Right lobe of liver (tissue), 6 donors: ENCODE measurements at places on chromosomes 2 and 18.

DNA sequence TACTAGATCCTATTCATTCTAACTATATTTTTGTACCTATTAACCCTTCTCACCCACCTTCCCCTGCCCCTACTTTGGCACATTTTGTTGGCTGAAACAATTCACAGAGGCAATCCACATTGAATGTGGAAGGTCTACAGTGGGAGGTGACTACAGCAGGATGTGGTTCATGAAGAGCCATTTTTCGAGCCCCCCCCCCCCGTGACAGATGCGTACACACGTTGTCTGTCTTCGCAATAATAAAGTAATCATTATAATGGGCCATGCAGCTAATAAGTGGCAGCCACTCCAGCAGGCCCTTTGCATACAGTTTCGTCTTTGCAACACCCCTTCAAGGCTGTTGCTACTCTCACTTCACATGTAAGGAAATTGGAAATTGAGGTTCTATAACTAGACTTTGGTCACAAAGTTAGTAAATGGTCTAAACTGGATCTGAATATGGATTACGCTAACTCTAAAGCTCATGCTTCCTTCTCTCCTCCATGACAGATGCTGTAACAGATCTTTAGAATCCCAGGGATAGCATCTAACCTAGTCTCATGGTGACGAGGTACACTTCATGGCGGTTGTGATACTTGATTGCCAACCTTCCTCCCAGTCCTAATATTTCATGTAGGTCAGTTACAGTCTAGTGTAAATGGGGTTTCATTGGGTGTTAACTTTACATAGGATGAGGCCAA is 176.8 kb downstream of the MYCN start:
- no peak for DNase-seq

- no peak for DNase-seq
These were observed 74.0 kb downstream of the AFF3 start for GRCh38 chr2:100068395-100068794.

GRCh38 chr18:692824-693223 is 19.6 kb downstream of the ENOSF1 start:
- no peak for DNase-seq

GRCh38 chr2:222375798-222376197 is 48.5 kb upstream of the SGPP2 start:
- no peak for DNase-seq

DNA sequence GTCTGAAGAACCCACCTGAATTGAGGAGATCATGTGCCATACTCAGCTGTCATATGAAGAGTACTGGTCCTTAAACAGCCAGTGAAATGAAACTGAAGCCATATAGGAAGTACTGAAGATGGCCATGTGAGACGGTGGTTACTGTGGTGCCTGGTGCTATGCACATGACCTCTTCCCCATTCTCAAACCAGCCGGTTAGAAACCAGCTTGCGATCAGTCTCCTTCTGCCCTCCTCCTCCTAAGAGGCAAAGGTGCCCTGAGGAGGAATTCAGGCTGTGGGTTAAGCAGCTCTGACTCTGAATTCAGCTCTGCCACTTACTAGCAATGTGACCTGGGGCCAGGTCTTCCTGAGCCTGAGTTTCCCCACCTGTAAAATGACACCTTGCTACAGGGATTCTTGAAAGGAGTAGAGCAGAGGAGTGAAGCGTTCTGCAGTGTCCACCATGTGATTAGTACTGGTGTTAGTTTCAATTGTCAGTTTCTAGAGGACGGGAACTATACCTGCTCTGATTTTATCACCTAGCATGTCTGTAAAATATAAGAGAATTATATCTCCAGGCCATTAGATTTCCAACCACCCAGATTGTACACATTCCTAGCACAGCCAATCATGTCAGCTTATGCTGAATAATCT is 5.1 kb downstream of the FECH start:
- DNase-seq, result no peak

GRCh38 chr2:51483720-51484119 is 451.8 kb upstream of the NRXN1 start:
- no peak for DNase-seq

DNA sequence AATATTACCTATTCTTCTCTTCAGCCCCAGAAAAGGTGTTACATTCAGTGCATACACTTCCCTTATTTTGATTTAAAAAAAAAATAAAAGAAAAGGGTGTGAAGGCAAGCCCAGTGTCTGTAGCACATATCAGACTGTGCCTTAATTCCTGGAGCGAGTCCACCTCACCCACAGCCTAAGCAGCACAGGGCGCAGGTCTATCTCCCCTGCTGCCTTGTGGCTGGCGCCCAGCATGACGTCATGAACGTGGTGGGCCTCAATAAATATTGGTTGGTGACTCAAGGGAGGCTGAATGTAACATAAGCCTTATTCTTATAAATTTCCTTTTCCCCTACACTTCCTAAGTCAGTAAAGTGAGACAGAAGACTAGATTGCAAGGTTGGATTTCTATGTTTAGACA is 26.4 kb downstream of the ST3GAL5 start:
- DNase-seq, result no peak

DNA sequence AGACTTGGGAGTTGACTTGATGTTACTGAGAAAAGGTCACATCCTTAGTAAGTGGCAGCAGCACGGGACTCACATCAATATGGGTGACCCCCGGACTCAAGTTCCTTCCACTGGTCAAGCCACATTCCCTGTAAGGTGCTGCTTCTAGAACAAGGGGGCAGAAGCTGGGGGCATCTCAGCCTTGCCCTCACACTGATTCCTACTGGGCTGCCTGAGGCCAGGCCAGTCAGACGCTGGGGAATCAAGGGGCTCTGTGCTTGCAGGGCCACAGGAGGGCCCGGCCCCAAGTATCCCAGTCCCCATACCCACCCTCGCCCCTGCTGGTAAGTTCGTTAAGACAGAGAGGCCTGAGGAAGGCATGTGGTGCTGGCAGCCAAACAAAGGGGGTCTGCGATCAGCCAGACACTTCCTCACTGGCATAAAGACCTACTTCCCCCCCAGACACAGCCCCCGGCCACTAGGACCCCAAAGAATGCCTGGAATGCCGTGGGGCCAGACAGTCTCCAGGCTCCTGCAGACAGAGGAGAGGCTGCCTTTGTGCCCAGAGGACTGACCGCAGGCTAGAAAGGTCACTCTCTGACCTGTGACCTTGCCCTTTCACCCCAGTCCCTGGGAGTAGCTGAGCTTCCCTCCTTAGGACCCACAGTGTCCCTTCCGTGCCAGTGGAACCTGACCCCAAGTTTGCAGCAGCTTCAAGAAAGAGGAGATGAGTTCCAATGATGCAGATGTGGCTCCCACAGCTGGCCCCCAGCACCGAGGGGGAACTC is 83.6 kb downstream of the HS1BP3 start:
- DNase-seq, result no peak

DNA sequence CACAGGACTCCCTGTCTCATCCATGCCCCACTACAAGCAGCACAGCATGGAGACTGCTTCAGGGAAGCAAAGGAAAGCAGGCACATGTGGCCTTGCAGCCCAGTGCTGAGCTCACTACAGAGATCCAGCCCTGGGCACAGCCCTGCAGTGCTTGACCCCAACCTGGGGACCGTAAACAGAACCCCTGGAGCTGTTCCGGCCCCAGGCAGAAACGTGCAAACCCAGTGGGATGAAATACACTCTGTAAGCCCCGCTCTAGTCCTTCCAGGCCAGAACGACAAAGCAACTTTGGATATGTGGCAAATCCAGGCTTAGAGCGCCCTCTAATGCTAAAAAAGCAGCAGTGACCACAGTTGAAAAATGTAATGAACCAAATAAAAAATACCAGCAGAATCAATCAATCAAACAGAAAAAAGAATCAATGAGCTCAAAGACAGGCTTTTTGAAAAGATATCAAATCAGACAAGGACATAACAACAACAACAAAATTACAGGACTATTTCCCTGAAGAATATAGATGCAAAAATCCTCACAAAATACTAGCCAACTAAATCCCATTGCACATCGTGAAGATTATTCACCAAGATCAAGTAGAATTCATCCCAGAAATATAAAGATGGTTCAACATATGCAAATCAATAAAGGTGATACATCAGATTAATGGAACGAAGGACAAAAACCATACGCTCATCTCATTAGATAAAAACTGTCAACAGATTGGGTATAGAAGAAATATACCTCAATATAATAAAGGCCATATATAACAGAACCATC is 45.6 kb downstream of the ZNF519 start:
- DNase-seq, result no peak

- DNase-seq, result no peak
These were observed 105.0 kb downstream of the PXDN start for GRCh38 chr2:1639086-1639858.

DNA sequence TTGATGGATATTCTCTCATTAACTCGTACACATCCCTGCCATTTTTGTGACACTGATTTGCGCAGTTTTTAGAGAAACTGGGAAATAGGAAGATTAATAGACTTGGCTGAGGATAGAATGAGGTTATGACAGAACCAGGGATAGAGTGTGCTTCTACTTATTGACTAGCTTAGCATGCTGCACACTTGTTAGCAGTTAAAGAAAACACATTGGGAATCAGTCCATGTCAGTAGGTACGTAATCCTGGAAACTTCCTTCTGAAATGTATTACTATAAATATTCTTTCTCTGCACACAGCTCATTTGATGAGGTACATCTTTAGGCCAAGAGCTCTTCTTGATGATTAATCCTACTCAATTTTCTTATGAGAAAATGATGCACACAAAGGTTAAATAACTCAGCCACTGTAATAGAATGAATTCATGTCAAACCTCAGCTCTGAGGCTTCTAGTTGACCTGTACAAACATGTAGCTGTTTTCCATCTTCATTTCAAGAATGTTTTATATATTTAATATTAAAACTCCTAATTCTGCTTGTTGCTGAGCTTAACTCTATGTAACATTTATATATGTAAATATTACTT is 12.3 kb upstream of the CPS1 start:
- DNase-seq, result no peak

- DNase-seq, result no peak
These were observed 1879.4 kb upstream of the PIK3C3 start for GRCh38 chr18:40075616-40076015.
